Upper lobe of right lung (tissue), 1 donor: ENCODE measurements at places on chromosomes 5 and 9. TPM values are rescaled to one million over a fixed set of nuclear protein-coding genes. Genes with fewer than 3 reads are reported as not detected.

Gene CACFD1
- 39.8 TPM for total RNA-seq

Gene SPINK1
- total RNA-seq: not detected

Gene SLC28A3
- total RNA-seq: 1.6 TPM

Gene TMEFF1
- total RNA-seq: 0.64 TPM

Gene PCDHB7
- 2.8 TPM for total RNA-seq

Gene ANXA2R
- total RNA-seq: 4.8 TPM

Gene OR13C9
- not detected for total RNA-seq
